ENCODE measurements at places on chromosomes 2 and 18.

GRCh38 chr18:28960146-28960545, 783.2 kb upstream of the CDH2 start:
- no peak for DNase-seq

DNA sequence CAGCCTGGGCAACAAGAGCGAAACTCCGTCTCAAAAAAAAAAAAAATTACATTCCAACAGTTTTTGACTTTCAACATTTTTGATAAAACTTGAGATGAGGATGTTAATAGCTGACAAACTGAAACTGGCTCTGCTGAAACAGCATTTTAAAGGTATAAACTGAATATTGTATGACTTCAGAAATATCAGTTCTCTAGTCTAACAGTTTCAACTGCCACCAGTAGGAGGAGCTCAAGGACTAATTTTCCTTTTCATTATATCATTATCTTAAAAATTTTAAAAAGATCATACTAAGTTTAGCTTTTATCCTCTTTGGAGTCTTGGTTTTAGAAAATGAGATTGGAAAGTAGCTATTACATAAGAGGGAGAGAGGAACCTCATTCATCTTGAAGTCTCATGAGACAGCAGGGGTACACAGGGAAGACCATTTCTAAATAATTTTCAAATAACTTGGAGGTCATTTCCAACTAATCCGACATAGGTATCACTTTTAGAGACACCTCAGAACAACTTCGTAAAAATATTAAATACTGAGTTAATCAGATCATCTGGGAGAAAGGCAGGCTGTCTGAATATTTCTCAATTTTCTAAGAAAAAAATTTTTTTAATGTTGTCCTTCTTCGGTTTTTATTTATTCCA, 37.6 kb upstream of the MCM6 start:
- DNase-seq = no peak

DNA sequence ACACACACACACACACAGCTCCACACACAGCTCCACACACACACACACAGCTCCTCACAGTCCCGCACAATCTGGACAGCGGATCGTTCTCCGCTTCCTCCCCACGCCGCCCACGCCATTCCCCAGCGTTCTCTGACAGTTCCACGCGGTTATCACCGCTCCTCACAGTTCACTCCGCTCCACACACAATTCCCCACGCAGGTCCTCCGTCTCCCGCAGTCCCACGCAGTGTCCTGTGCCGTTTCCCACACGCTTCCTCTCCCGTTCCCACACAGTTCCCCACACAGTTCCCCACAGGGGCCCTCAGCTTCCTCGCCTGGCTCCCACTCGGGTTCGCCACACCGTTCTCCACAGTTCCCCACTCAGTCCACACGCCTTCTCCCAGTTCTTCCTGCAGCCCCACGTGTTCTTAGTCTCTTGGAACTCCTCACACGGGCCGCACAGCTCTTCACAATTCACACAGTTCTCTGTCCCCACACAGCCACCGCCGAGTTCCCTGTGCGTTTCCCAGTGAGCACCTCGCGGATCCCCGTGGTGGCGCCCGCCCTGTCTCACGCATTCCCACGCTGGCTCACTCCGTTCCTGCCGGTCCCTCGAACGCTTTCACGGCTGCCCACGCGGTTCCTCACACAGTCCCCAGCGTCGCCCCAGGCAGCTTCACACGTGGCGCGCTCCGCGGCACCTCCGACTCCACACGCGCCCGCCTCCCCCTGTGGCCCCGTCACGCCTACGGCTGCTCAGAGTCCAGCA, 38.4 kb downstream of the KIF1A start:
- DNase-seq = no peak

- no peak for DNase-seq
Measured at GRCh38 chr2:101758001-101758400, 60.5 kb downstream of the MAP4K4 start.

DNA sequence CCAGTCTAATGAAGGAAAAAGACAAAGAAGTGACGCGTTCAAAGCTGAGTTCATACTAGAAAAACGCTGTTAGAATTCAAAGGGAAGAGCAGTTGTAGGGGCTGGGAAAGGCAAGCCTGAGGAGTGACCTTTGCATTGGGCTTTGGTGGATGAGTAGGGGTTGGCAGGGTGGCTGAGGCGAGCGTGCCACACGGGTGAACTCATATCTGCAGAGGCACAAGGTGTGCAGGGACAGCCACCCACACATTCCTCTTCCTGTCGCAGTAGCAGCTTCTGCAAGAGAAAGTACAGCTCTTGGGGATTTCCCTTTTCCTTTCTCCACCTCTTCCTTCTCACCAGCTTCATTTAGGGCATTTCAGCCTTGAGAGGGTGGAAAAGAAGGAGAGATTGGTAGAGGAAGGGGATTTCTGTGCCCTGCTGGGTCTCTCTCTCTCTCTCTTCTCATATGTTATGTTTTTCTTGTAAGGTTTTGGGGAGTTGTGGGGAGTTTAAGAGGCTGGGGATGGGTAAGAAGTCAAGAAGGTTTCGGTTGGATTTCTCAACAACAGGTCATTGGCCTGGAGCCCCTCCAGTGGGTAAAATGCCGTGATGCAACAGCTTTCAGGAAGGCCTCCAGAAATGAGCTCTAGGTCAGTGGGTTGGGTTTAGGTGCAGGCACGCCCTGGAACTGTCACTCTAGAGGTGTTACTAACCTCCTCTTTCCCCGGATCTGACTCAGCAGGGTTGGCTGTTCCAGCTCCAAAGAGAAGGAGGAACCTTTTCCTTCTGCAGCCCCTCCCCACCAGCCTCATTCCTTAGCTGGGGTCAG, 40.1 kb downstream of the ODC1 start:
- DNase-seq = peak; percentile 18

GRCh38 chr2:144548088-144548487, 28.2 kb upstream of the ZEB2 start:
- no peak for DNase-seq

DNA sequence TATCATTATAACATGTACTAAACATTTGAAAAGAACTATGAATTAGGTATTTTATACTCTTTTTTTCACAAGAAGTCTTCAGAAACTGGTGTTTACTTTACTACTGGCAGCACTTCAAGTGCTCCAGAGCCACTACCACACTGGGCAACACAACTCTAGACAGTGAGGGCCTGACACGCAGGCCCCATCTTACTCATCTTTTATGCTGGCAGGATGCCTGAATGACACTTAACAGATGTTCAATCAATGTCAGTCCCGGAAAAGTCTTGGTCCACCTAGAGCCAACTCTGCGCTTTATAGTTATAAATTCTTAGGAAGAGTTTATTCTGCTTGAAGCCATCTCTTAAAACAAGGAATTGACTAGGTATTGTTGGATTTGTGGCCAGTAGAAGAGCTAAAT, 8.7 kb upstream of the WIPF1 start:
- DNase-seq = no peak

DNA sequence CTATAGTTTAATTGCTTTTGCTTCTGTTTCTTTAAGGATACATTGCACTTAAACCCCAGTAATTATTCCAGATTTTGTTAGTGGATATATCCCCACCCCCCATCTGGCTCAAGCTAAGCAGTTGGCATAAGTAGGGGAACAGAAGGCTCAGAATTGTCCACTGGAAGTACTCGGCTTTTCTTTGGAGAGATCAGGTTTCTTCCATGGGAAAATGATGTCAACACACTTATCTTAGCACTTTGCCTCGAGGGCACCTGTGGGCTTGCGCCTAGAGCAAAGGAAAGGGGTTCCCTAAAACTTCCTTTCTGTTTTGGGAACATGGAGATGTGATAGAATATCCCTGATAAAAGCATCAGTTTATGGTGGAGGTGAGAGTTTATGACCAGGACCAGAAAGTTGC, 130.6 kb downstream of the FMNL2 start:
- DNase-seq = no peak

GRCh38 chr2:88517759-88518201, 65.3 kb upstream of the FOXI3 start:
- no peak for DNase-seq

GRCh38 chr2:33457556-33458247, 18.7 kb upstream of the RASGRP3 start:
- no peak for DNase-seq

- DNase-seq = no peak
Measured at GRCh38 chr2:102599486-102599885, 19.9 kb upstream of the SLC9A2 start.

GRCh38 chr2:160479269-160479668, 14.3 kb downstream of the RBMS1 start:
- DNase-seq = no peak

GRCh38 chr2:163247156-163247846, 408.7 kb upstream of the KCNH7 start:
- DNase-seq = no peak

DNA sequence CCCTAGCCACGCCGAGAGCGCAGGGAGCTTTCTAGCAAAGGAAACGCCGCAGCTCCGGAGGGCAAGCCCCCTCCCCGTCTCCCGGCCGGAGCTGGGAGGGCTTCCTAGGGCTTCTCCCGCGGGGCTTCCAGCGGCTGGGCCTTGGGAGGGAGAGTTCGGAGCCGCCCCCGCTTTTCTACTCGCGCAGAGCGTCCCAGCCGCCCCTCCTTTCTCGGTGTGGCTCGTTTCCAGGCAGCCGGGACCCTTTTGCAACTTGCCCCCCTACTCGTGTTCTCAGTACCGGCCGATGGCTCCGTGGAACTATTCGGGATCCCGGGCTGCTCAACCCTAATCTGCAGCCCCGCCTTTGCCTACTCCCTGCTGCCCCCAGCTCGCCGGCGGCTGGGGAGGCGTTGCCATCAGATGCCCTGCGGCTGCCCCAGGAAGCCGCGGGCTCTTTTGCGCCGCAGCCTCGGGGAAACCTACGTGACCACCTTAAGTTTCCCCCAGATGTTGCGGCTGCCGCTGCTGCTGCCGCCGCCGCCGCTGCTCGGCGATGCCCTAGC, 1.5 kb upstream of the NR4A2 start:
- no peak for DNase-seq

- DNase-seq = no peak
Measured at GRCh38 chr18:12645751-12646203, 12.1 kb downstream of the SPIRE1 start.

GRCh38 chr18:55821219-55821618, 233.2 kb upstream of the TCF4 start:
- no peak for DNase-seq
